ENCODE measurements at places on chromosomes 3 and 15.

- no peak for DNase-seq
Observed at GRCh38 chr3:15113471-15113870, 14.5 kb upstream of the RBSN start.

DNA sequence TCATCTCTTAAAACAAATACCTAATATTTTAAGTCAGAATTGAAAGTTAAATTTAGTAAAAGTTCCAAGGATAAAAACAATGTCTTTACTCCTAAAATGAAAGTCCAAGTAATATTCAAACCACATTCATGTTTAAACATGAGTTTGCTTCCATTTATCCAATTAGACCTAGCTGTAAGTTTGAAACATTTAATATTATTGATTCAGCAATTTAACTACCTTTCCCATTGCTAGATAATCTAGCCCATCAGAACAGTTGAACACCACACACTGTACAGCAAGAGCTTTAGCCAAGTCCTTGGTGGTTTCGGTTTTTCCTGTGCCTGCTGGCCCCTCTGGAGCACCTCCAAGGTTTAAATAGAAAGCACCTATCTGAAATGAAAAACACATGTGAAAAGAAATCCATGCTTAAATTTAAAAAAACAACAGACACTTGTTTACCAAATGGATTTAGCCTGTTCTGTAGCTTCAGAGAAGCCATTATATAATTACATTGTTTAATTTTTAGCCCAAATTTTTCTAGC lies 97.8 kb downstream of the DNAH12 start:
- no peak for DNase-seq

GRCh38 chr15:94736236-94736635 lies 504.9 kb downstream of the MCTP2 start:
- no peak for DNase-seq

DNA sequence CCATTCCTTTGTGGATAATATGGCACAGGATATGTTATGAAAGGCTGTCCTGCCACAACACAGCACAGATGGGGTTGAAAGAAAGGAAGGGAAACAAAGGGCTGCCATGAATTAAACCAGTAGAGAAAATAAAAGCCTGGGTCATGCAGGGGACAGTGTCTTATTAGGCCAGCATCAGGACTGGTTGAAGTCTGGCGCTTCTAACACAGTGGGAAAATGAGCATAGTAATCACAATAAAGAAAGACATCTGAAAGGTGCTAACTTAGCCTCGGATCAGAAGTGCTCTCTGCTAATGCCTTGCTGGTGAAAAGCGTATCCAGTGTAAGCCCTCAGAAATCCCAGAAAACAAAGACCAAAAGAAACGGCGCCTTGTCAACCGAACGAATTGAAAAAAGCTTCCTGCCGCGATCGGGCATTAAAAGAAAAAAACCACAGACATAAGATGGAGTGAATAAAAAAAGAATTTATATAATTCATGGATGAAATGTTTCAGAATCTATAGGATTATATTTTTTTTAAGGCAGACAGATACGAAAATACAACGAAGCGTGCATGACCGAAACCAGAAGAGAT lies 566 bp upstream of the MKRN3 start:
- DNase-seq: no peak

DNA sequence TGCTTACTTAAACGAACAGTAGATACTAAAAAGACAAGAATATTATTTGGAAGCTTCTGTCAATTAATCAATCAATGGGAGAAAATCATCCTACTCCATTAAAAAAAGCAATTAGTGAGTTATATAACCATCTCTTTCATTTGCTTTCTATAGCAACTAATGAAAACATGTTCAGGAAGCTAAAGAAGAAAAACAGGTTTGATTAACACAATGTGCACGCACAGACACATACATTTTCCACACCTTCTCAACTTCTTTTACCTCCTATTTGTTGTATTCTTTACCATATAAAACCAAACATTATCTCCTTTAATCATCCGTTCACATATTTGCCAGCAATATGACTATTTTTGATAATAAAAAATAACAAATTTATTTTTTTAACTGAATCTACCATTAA lies 111.3 kb downstream of the GBE1 start:
- DNase-seq: no peak

DNA sequence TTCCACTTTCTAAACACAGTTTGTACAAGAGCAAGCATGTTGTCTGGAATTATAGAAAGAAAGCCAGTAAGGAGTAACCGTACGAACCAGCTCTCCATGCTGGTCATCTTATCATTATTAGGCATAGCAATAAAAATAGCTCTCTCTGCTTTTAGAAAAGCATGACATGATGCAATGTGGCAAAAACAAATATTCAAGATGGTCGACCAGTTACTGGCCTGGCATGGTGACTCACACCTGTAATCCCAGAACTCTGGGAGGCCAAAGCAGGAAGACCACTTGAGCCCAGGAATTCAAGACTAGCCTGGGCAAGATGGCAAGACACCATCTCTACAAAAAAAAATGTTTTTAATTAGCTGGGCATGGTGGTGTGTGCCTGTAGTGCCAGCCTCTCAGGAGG lies 2.6 kb upstream of the MAP4 start:
- DNase-seq: peak; percentile 60

DNA sequence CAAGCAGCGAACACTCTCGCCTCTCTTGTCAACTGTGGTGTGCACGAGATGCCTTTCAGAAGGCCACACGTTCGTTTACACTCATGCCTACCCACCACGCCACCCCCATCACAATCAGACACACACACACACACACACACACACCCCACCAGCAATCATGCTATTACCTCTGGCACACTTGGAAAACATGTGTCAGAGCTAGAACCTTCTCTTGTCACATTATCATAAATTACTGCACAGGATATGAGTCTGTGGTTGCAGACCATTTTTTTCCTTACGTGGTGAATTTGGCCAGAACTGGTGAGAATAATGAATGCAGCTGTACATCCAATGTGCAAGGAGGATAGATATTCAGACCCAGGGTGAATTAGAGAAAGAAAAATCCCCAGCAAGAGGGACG lies 52.4 kb downstream of the TRIM69 start:
- no peak for DNase-seq

DNA sequence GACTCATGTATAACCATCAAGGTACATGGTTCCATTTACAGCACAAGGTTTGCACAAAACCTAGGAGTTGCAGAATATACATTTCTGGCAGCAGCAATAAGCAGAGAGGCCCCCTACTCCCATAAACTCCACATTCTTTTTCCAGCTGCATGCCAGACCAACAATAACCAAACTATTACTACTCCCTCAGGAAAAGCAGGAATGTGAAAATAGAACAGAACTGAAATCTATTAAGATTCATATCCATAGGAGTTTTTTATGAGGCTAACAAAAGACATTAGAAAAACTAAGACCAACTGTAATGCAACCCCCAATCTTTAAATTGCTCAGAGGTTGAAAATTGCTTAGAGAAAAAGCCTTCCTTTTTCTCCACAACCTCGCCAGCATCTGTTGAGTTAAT lies 27.6 kb upstream of the TOP2B start:
- no peak for DNase-seq

GRCh38 chr3:37855363-37855970 lies 6.2 kb upstream of the CTDSPL start:
- peak; percentile 85 for DNase-seq

DNA sequence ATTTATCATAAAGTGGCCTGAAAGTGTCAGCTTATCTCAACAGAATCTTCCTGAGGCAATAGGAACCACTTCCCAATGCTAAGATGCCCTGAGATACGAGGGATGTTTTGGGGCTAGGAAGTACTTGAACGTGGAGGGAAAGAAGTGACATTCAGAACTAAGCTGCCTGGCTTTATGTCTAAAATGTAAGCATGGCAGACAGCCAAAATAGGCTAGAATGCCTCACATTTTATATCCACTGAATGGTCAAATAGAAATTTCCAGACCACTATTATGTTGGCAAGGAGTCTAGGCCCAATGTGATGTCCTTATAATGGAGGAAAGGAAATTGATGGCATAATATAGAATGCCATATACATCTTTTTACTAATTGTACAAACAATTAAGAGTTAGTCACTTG lies 154.9 kb downstream of the PEX5L start:
- DNase-seq: no peak

GRCh38 chr15:51731549-51732267 lies 5.7 kb downstream of the LYSMD2 start:
- DNase-seq: peak; percentile 21

- DNase-seq: no peak
Observed at GRCh38 chr3:190074817-190075216, 45.9 kb downstream of the P3H2 start.

DNA sequence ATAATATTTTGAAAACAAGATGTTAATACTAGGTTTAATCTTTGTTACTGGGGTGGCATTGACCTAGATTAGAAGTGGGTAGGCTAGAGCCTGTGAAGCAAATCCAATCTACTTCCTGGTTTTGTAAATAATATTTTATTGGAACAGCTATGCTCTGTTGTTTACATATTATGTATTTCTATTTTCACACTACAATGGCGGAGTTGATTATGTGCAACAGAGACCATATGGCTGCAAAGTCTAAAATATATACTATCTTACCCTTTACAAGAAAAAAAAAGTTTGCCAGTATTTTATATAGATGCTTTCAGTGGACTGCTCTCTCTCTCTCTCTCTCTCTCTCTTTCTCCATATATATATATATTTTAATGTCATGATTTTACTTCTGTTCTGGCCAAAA lies 244.2 kb downstream of the NLGN1 start:
- DNase-seq: no peak

DNA sequence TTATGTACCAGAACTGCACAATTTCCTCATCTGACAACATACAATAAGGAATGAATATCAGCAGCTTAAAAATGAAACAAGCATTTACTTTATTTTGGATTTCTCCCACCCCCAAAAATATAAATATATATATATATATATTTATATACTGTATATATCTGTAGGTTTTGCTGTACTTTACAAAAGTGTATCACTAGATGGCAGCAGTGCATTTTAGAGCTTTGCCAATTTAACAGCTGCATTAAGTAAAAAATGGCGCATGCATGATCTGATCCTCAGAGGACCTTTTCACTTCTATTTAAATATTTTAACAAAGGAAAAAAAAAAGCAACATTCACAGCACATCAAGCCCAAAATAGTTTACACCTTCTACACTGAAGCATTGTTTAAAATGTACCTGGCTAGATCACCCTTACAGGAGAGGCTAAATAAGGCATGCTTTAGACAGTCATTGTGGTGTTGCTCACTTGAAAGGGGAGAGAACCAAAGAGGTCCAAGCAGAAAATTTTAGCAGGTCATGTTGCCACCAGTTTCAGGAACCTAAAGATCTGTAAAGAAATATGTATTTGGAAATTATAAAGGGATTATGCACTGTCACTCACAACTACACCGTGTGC lies 72.6 kb downstream of the NPTN start:
- DNase-seq: peak; percentile 86

DNA sequence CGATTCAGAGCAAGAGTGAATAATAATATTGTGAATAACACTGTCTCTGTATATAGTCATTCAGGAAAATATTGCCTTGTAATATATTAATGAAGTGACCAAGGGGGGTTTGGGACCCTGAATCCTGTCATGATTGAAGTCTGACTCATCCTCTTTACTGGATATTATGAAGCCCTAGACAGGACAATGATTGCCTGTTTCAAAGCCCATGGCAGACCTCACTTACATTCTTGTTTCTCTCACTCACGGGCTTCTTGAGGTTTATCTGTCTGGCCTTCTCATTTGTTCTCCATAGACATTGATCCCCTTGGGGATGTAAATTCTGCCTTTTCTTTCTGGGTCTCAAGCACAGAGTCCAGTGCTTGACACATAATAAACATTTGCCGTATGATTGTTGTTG lies 449.3 kb upstream of the THRB start:
- no peak for DNase-seq
